Iris pigment epithelial cell (primary cell): ENCODE measurements at places on chromosomes 4 and X.

DNA sequence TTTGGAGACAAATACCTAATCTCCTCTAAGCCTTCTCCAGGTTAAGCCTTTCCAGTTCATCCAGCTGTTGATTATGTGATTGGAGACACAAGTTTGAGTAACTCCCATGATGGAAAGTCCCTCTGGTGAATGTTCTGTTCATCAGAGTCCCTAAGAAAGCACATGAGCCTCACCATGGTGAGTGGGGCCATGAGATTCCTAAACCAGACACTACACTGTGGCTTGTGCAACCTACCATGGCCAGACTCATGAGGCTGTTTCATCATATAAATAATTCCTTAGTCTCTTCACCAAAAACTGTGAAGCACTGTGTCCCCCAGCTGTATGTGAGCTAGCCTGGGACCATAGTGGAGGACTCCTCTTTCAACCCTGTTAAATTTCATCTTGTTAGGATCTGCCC is 14.4 kb downstream of the PKD2 start:
- peak; percentile 66 for DNase-seq

DNA sequence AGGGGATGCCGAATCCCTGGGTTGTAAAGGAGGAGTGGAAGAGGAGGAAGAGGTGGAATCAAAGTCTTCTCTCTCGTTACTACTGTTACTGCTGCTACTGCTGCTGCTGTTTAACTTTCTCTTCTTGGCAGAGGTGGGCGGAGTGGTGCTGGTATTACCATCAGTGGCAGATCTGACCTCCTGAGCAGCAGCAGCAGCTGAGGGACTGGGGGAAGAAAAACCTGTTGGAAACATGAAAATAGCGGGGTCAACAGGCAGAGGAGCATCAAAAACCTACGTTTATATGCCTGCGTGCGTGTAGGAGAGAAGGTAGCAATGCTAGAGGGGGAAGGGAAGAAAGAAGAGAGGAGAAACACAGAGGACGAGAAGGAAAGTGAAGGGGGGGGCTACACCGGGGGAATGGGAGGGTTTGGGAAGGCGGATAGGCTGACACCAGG is 339 bp downstream of the CUL4B start:
- peak; percentile 64 for DNase-seq

GRCh38 chr4:183142571-183143550 is 43.8 kb downstream of the WWC2 start:
- DNase-seq, result peak; percentile 74

DNA sequence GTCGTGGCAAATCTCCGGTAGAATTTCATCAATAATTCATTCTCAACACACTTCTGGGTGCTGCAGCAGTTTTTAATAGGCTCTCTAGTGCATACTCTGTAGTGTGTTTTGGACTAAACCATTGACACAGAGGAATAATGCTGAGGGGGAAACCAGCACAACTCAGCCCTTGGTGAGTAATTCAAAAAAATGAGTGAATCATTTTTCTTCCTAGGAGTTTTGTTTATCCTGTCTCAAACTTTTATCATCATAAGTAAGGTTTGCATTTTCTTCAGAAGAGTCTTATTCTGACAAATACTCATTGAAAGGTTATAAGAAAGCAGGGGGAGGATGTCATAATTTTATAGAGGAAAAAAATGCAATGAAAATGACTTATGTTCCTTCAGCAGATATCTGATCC is 2542.7 kb downstream of the PCDH7 start:
- DNase-seq, result peak; percentile 52

GRCh38 chr4:87497578-87497977 is 31.6 kb downstream of the SPARCL1 start:
- no peak for DNase-seq

DNA sequence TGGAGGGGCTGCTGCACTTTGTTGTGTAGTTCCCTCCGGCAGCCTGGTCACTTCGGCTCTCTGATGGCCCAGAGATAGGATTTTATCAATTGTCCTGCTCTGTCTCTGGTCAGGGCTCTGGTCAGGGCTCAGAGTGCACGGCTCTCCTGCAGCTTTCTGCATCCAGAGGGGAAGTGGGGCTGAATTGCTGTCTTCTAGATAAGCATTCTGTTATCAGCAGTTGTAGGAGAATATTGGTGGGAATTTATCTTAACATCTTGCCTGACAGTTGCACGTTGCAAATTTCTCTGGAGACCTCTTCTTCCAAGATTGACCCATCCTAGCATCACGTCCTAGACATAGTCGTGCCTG is 62.8 kb downstream of the FAM193A start:
- DNase-seq, result no peak

GRCh38 chrX:22758807-22759481 is 240.8 kb upstream of the DDX53 start:
- no peak for DNase-seq

- DNase-seq, result no peak
Observed at GRCh38 chrX:68983004-68983857, 154.4 kb downstream of the EFNB1 start.

- peak; percentile 75 for DNase-seq
Observed at GRCh38 chr4:169249214-169249973, 21.4 kb downstream of the SH3RF1 start.

- DNase-seq, result no peak
Observed at GRCh38 chrX:122703762-122704161, 480.3 kb upstream of the GRIA3 start.

DNA sequence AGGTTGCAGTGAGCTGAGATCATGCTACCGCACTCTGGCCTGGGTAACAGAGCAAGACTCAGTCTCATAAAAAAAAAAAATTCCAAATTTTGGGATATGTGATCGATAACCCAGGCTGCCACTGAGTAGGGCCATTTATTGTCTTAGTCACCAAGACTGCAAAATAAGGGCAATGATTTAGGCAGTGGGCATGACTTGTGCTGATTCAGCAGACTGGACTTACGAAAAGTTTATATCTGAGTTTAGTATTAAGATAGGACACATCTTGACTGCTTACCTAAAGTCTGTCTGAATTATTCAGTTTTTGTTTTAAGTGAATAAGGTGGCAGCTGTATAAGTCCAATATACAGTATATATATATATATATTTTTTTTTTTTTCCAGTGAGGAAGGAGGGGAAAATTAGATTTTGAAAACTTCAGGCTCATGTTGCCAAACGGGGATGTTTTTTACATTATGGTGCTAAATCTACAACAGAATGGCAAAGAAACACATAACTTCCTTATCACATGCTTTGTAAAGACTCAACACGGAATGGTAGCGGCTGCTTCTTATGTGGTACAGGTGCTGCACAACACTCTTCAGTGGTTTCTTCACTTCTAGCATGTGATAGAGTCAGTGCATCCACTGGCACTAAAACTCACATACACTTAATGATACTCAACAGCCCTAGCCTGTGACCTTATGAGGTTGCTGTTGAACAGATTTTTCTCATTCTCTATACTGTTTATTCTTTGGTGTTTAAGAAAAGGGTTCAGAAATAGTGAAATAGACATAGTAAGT is 6.5 kb downstream of the TEX13D start:
- DNase-seq, result no peak

- peak; percentile 75 for DNase-seq
Observed at GRCh38 chr4:129095811-129096454, at the start of gene C4orf33. C4orf33 (plus strand) TSS chr4:129096152; CDS start chr4:129102611, 6,459 bp downstream.

- DNase-seq, result no peak
Observed at GRCh38 chr4:75232546-75232945, 281.7 kb downstream of the RCHY1 start.

GRCh38 chrX:104270916-104271512 is 16.3 kb upstream of the ESX1 start:
- peak; percentile 28 for DNase-seq

GRCh38 chr4:174663216-174663615 is 140.9 kb upstream of the HPGD start:
- peak; percentile 34 for DNase-seq

DNA sequence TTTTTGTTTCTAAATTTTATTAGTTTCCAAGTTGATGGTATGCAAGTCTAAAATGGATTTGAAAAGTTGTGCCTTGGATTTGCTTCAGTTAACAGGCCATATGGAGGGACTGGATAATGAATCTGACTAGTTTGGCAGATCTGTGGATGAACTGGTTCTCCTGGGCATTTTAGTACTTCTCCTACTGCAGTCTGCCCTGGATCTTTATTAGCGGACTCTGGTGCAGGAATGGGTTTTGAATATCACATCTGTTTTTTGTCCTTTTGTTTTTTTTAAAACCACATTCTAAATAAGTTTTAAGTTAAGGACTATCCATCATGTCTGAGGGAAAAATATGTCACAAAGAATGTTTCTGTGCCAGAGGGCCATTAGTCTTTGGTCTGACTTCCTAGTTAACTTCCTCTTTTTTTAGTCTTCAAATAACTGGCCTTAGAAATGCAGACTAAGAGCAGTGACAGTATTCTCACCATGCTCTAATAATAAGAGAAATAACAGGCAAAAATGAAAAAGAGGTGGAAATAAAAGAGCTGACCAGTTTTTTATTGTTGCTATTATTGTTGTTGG is 13.9 kb upstream of the DCK start:
- DNase-seq, result no peak

DNA sequence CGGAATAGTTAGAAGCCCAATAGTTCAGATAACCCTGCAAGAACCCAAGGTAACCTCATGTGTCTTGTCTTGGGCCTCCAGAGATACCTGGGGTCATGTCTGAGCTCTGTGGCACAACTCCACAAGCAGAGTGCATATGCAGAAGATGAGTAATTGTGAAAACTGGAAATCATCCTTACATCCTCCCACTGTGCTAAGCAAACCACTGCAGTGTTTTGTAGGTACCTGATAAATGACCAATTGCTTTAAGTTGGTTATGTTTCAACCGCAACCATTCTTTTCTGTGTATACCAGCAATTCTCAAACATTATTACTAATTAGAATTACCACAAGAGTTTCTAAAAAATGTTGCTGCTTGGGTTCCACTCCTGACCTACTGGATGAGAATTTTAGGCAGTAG is 73.2 kb downstream of the CBLL2 start:
- peak; percentile 17 for DNase-seq

DNA sequence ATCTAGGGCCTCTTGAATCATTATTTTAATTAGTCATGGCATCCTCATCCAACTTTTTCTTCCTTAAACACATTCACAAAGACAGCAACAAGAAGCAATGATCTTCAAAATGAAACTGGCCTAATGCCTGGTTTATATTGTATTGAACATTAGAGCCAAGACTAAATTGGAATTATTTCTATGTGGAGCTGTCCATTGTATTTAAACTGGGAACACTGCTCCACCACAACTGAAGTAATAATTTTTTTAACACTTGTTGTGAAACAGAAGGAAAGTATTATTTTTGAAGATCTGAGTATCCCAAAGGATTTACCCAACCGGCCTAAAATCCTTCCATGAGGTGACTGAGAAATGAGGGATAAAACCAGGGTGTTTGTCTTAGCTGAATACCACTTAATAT is 6.9 kb downstream of the GABRB1 start:
- DNase-seq, result no peak

DNA sequence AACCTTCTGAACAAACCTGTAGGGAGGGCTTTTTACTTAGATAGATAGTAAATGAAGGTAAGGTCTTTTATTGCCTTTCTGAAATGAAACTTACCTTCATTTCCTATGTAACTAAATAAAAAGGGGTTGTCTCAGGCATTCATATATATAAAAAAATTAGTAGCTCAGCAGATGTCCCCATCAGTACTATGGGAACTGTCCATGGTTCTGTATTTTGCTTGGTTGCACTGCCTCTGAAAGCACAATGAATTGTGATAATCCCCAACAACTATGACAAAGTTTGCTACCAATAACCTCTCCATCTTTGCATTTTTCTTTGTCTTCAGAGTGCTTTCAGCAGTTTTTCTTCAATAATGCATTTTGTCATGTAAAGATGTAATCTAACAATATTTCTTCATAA is 222.4 kb downstream of the SLIT2 start:
- peak; percentile 37 for DNase-seq

DNA sequence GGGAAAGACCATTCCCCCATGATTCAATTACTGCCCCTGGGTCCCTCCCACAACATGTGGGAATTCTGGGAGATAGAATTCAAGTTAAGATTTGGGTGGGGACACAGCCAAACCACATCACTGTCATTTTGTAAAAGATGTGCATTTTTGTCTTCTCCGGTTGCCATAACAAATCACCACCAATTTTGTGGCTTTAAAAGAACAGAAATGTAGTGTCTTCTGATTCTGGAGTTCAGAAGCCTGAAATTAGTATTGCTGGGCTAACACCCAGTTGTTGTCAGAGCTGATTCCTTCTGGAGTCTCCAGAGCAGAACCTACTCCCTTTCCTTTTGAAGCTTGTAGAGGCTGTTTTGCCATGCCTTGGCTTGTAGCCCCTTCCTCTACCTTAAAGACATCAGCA is 54.1 kb upstream of the DHRSX start:
- no peak for DNase-seq

DNA sequence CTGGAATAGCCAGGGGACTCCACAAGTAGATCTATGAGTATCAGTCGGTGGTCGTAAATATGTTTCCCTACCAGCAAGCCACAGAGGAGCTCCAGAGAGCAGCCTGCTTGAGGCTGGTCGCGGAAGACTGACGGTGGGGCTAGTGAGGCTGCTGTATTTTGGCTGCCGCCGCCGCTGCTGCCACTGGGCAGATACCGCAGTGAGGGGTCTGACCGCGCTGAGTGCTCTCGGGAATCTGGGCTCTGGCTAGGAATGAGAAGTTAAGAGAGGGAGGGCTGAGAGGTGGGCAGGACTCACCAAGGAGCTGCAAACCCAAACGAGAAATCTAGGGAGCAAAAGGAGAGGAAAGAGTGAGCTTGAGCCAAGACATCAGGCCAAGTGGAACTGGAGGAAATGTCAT is at the start of gene EXOC1L:
Gene EXOC1L, plus strand, starts transcription at position 157 of the 400 bp plus-strand sequence. Its CDS starts 237 bp downstream, at position 394.
- DNase-seq, result peak; percentile 2

GRCh38 chr4:85591406-85592098 is 116.6 kb downstream of the ARHGAP24 start:
- no peak for DNase-seq

GRCh38 chrX:14235004-14235403 is 205.3 kb upstream of the GEMIN8 start:
- no peak for DNase-seq

GRCh38 chrX:128287693-128288092 is 235.5 kb upstream of the ACTRT1 start:
- DNase-seq, result no peak
